Testis (tissue), 5 donors: ENCODE measurements at places on chromosomes 7 and 10. TPM values are rescaled to one million over a fixed set of nuclear protein-coding genes. Genes with fewer than 3 reads are reported as not detected.

DNA sequence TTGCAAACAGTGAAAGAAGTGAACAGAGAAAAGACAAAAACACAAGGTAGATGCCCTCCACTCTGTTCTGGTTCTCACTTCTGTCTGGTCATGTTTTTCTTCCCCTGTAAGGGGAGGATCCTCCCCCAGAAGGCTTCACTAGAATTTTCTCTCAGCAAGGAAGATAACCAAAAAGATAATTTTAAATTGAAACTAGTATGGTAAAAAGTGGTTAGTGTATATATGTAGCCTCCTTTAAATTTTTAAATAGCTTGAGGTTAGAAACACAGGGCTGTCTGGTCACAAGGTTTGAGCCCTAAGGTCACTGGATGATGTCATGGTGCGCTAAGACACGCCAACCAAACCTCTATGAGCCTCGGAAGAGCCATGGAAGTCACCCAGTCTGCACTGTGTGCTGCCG lies 5.6 kb upstream of the PKD1L1 start:
- H3K27me3 ChIP-seq: no peaks in the 10 kb centered on the region
- H3K27ac ChIP-seq: no peak overlapping the region
- H3K36me3 ChIP-seq: no peaks in the 10 kb centered on the region
- H3K4me3 ChIP-seq: no peak overlapping the region
- no peak for DNase-seq
- H3K4me1 ChIP-seq: peaks cover 12% of the 10 kb centered on the region

DNA sequence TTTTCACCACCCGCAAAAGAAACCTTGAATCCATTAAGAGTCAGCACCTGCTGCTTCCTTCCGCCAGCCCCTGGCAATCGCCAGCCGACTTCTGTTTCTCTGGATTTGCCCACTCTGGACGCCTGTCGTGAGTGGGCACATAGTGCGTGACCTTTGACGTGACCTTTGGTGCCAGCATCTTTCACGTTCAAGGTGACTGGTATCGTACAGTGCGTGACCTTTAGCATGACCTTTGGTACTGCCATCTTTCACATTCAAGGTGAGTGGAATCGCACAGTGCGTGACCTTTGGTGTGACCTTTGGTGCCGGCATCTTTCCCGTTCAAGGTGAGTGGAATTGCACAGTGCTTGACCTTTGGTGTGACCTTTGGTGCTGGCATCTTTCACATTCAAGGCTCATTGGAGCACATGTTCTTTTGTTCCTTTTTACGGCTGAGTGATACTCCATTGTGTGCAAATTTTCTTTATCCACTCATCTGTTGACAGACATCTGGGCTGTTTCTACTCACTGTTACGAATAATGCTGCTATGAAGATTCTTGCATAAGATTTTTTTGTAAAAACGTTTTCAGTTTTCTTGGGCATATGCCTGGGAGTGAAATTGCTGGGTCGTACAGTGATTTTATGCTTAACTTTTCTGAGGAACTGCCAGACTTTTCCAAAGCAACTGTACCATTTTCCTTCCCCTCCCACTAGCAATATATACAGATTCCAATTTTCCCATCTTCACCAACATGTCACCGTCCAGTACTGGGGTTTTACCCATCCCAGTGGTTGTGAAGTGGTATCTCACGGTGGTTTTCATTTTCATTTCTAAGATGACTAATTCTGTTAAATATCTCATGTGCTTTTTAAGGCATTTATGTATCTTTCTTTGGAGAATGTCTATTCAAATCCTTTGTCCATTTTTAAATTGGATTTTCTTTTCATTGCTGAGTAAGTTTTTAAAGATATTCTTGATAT lies 145.3 kb downstream of the DIP2C start:
- peaks cover 5% of the 10 kb centered on the region for H3K4me1 ChIP-seq
- H3K27ac ChIP-seq: no peak overlapping the region
- H3K27me3 ChIP-seq: no peaks in the 10 kb centered on the region
- H3K4me3 ChIP-seq: no peak overlapping the region

DNA sequence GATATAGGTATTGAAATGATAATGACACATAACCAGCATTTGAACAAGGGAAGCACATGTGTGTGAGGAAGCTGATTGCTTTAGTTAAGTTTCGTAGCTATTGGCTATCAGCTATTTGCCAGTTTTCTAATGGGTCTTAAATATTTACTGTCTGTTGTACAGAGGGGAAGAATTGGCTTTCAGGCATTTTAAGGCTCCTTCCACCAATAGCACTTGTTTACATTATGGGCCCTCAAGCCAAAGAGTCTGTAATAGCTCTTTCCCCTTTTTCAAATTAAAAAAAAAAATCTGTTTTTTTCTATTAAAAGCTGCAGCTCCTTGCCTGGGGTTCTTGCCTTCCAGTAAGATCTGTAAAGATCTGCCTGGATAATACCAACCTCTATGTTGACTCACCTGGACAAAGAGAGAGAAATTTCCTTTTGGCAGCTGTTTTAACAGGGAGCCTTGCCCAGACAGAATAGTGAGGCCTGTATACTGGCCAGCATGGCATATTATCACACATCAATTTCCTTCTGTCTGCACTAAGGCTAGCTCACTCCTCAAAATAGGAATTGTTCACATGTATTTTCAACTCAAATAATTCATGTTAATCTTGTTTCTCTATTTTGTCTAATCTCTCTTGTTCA lies 104.7 kb upstream of the LRGUK start:
- H3K4me1 ChIP-seq: no peaks in the 10 kb centered on the region
- no peak overlapping the region for H3K27ac ChIP-seq
- H3K27me3 ChIP-seq: no peaks in the 10 kb centered on the region
- H3K4me3 ChIP-seq: no peak overlapping the region
- DNase-seq: no peak

GRCh38 chr10:74208997-74209396 lies 58.0 kb downstream of the ADK start:
- no peaks in the 10 kb centered on the region for H3K27me3 ChIP-seq
- H3K4me1 ChIP-seq: no peaks in the 10 kb centered on the region
- no peak overlapping the region for H3K4me3 ChIP-seq
- H3K27ac ChIP-seq: no peak overlapping the region
- H3K36me3 ChIP-seq: no peaks in the 10 kb centered on the region

DNA sequence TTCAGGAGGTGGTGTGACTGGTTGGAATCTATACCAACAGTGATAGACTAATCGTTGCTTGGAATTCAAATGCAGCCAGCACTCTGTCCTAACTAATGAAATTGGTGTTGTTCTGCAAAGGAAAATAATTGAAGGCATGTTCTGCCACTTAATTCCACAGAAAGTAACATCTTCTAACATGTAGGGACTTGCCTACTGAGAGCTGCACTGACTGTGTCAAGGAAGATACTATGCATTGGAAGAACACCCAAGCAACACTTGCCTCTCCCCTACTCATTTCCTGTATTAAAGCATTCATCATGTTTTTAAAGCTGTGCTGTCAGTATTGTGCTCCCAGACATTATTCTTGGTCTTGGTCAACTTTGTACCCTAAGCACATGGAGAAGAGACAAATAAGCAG lies 2.7 kb upstream of the CYP3A7 start:
- no peak overlapping the region for H3K27ac ChIP-seq
- no peak overlapping the region for H3K4me3 ChIP-seq
- no peak for DNase-seq
- no peaks in the 10 kb centered on the region for H3K4me1 ChIP-seq
- H3K36me3 ChIP-seq: no peaks in the 10 kb centered on the region

The ADIRF gene
- total RNA-seq: 21.4 TPM

The FBXL13 gene
- total RNA-seq: 21.1 TPM

The UPK3B gene
- 19.1 TPM for total RNA-seq
